ENCODE measurements at places on chromosomes 7 and 10.

- no peak for DNase-seq
Observed at GRCh38 chr10:3532644-3533043, 252.4 kb downstream of the KLF6 start.

GRCh38 chr10:112361951-112362751 is 11.8 kb upstream of the ACSL5 start:
- no peak for DNase-seq

- DNase-seq: no peak
Observed at GRCh38 chr10:58740620-58741369, 228.1 kb downstream of the BICC1 start.

DNA sequence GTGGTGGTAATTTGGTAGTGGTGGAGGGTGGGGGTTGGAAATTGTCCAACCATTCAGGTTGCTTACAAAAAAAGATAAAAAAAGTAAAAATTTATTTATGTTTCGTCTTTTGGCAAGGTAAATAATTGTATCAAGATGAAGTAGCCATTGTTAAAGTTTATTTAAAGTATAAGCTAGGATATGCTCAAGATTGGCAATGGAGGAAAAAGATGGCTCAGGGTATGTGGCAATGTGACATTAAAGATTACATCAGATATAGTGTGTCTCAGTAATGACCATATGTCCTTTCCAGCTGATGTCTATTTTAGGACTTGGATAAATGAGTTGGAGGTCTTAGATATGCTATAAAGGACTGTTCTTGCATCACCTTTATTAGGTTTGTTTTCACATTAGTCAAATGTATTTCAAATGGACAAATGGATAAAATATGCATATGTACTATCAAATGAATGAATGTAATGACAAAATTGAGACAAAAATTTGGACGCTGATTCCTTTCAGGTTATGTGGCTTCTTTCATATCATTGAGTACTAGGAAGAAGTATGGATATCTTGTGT is 60.9 kb downstream of the ST7 start:
- no peak for DNase-seq

DNA sequence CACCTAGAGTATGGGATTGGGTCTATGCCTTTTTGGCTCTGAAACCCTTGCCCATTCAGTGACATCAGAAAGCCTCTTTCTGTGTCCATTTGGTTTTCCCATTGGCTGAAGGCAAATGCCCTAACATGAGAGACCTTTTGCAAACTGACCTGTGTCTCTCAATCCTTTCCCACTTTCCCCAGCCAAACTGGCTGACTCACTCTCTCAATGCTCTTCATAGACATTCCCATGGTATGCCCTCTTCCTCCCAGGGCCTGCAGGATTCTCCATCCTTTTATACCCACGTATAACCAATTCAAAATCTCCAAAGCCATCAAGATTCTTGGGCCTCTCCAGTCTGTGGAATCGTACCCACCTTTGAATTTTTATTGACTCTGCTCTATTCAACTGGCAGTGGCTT is 563.3 kb downstream of the GATA3 start:
- DNase-seq: no peak

DNA sequence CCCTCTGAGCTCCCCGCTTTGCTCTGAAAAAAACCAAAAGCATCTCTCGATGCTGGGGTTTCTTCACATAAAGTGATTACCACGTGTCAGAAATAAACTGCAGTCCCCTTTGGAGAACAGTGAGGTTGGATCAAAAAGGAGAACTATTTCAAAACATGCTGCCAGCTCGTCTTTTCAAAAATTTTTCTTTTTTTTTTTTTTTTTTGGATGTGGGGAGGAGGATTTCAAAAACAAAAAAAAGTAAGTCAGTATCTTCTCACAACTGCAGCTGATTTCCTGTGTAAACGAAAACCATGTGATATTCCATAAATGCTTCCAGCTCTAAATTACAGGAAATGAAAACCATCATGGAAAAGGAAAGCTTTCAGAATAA is 155.0 kb upstream of the LYZL2 start:
- DNase-seq: no peak
